ENCODE measurements at places on chromosomes 11 and 22.

- DNase-seq, result no peak
Measured at GRCh38 chr22:30782613-30783012, 87.9 kb downstream of the OSBP2 start.

DNA sequence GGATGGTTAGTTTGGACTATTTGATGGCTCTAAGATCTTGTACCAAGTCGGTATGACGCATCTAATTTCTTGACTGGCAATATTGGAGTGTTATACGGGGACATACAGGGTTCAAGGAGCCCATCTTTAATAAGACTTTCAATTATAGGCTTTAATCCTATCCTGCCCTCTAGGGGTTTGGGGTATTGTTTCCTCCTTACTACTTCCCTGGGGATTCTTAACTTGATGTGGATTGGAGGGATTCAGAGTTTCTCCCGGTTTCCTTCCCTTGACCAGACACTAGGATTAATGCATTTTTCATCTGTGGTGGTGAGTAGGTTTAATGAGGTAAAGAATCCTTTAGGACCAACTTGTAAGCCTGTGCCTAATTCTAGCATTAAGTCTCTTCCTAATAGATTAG lies 18.8 kb downstream of the CYP2D6 start:
- DNase-seq, result no peak

- DNase-seq, result no peak
Measured at GRCh38 chr11:65855927-65856363, 2.0 kb downstream of the CFL1 start.

DNA sequence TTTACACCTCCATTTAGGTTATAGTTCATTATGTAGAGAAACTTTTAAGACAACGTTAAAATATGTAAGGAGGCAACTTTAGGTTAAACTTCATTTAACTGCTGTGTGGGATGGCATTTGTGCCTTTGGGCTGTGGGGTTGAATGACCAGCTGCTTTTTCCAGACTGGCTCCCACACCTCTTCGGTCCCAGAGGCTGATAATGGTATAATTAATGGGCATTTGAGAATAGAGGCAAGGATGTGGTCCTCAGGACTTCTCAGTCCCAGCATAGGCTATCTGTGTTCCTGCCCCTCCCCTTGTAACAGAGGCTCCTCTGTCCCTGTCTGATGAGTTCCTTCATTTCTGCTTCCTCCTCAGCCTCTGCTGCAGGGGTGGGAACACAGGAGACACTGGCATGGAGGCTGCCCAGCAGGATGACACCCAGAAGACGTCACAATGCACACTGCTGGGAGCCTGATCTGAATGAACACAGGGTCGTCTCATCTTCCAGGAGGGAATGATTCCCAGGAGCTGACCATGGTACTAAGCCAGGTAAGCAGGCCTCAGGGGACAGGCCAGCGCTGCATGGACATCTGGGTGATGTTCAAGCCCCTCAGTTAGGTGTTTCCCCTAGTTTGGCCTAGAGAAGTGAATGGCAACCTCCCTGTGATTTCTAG lies 17.1 kb upstream of the GNAZ start:
- no peak for DNase-seq

GRCh38 chr22:20729194-20729593 lies 44.7 kb upstream of the SERPIND1 start:
- no peak for DNase-seq

DNA sequence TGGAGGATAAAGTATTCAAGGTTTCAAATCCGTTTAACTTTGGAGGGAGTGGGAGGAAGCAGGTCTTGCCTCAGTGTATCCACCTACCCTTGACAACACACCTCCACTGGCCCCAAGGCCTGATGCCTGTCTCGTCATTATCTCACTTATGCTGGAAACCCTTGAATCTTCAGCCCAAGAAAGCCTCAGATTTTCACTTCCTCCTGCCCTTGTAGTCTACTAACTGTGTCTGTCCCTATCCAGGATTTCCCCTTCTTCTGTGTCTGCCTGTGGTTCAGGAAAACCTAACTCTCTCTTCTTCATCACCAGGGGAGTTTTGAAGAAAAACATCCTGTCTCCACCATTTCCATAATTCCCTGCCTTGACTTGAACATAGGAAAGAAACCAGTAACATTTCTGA lies 56.1 kb downstream of the SYT9 start:
- DNase-seq, result no peak

DNA sequence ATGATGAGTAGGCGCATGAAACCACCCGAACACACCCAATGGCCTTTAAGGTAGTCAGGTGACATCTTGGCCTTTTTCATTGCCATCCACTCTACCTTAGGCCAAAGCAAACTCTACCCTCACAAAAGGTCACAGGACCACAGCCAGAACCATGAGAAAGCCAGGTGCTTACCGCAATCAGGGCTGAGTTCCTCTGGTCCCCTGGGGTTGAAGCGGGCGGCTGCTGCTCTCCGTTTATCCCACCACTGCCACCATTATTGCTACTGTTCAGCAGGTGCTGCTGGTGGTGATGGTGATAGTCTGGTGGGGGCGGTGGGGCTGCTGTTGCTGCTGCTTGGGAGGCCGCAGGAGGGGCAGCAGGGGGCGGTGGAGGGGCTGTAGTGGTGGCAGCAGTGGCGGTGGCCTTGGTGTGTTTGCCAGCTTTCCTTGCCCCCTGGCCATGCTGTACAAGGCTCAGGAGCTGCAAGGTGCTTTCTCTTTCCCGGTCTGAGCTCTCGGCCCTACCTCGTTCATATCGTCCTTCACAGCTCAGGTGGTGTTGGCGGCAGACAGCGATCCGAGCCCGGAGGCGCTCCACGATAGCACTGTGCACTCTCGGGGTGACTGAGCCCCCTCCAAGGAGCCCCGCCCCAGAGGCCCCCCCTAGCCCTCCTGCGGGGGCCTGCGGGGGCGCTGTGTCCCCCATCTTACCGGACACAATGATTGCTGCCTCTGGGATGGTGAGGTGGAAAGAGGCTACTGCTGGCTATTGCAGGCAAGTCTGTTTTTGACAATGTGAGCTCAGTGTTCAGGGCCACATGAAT lies 1.6 kb downstream of the MAML2 start:
- no peak for DNase-seq

DNA sequence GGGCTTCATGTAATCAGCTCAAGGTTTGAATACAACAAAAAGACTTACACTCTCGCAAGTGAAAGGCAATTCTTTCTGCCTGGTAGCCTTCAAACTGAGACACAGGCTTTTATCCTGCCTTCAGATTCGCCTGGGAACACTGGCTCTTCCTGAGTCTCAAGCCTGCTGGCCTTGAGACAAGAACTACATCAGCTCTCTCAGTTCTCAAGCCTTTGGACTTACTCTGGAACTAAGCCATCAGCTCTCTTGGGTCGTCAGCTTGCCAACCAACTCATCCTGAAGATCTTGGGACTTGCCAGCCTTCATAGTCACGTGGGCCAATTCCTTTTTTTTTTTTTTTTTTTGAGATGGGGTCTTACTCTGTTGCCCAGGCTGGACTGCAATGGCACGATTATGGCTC lies 35.7 kb upstream of the LRRC10B start:
- DNase-seq, result peak; percentile 69

DNA sequence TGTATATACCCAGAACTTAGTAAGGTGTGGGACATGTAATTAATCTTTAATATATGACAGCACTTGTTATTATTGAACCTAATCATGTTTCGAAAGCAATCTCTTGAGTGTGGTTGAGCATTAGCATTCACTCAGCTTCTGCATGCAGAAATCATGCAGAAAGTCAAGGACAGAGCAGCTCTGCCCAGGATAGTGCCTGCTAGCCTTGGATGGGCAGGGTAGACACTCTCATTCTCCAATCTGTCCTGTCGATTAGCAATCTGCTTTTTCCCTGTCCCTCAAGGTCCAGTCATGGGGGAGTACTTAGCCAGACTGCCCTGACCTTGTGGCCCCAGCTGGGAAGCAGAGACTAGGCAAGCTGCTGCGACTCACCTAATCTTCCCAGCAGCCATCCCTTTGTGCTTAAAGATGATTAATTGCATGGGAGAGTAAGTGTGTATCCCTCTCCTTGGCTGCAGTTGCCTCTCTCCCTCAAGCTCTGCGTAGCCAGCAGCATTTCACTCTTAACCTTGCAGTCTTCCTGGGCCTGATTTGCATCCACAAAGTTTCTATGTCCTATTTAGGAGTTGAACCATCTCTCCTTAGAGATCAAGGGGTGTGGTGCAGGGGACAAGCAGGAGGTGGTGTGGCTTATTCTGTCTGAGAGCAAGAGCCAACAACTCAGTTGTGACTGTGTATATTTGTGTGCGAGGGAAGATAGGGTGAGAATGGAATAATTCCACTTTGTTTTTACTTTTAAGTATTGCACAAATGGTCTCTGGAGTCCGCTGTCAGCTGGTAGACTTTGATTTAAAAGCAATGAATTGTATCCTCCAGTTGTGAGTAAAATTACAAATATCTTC lies 101.4 kb downstream of the FDX1 start:
- DNase-seq, result no peak

DNA sequence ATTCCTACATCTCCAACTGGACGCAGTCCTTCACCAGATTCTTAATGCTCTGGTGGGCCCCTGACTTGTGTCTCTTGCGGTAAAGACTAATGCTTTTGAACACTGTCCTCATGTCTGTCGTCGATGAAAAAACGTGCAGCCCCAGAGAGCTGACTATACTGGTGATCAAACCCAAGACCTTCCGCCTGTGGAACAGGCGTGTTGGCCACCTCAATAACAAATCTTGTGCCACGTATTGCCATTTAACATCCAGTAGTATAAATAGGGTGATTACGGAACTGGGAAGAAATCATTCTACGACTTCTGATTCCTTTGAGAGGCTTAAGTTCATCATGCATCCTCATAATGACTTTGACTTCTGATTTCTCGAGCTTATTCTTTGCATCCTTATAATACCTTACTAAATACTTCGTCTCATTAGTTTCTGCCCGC lies 45.6 kb downstream of the OR4D9 start:
- no peak for DNase-seq

DNA sequence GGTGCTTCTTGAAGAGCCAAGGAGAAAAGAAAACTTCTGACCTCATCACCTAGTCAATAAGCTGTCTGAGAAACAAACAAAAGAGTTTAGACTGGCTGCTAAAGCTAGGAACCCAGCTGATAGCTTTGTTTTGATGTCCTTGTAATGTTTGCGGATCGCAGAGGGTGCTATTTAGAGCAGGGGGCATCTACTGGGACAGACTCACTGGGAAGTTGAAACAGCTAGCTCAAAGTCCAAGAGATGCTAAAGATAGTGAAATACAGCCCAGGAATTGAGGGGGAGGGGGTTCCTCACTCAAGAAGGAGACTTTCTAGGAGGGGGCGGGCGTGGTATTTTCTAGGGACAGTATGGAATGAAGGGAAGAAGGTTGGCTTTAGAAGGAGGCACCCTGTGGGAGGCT lies 18.9 kb downstream of the ZBTB16 start:
- DNase-seq, result no peak

GRCh38 chr22:22720724-22721261 lies 76.4 kb downstream of the GGTLC2 start:
- DNase-seq, result no peak

- no peak for DNase-seq
Measured at GRCh38 chr11:134270250-134270714, 5.9 kb upstream of the GLB1L3 start.

DNA sequence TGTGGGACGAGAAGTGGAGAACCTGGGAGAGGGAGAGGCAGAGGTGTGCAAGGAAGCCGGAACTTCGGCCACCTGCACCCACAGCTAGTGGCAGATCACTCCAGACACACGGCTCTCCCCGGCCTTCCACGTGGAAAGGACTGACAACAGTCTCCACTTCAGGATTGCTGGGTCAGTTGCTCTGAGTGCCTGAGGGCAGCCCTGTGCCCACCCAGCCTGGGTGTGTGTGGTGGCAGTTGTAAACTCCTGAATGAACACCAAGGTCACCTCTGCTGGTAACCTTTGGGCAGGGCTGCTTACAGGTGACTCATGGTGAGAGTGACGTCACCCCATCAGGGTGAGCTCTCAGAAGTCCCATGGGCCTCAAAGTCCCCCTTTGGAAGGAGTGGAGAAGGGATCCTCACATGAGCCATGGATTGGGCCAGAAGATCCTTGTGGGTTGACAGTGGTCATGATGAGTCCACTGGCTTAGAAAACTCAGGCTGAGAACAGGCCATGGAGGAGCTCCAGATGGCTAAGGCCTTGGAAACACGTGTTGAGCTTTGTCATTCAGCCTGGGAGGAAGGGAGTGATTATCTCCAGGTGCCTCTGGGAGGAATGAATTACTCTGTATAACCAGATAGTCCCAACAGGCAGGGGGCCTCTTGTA lies 71.3 kb downstream of the BCR start:
- DNase-seq, result no peak

- DNase-seq, result no peak
Measured at GRCh38 chr11:35006389-35007128, 90.1 kb downstream of the PDHX start.

DNA sequence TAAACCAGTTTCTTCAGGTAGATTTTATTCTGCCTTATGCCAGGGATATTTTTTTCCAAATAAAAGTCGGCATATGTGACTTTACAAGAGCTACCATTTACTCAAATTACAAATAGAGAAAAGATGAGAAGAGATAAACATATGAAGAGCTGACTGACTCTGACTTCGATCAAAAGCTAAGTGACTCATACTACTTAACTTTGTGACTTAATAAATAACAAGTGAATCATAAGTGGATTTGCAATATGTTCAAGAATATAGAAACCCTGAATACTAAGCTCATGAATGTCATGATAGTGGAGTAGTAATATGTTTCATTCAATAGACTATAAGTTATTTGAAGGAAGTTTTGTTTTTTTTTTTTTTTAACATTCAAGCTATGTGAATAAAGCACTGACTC lies 130.5 kb upstream of the ANO3 start:
- no peak for DNase-seq

DNA sequence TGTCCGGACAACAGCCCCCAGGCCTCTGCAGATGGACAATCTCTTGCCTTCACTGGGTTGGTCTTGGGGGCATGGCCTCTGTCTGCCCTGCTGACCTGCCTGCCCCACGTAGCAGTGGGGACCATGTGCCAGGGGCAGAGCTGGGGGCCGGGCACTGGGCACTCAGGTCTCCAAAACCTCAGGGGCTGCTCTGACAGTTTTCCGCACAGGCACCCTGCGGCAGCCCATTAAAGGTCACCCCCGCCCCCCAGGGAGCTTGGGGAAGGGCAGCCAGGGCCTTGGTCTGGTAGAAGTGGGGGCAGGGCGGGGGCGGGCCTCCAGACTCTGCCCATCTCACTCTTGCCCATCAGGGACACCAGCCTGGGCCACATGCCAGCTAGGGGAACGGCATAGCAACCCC lies 49.9 kb downstream of the WNT7B start:
- no peak for DNase-seq

All from muscle of arm (tissue), 14 donors.